T follicular helper cell (primary cell): ENCODE measurements at places on chromosomes 2 and 18.

DNA sequence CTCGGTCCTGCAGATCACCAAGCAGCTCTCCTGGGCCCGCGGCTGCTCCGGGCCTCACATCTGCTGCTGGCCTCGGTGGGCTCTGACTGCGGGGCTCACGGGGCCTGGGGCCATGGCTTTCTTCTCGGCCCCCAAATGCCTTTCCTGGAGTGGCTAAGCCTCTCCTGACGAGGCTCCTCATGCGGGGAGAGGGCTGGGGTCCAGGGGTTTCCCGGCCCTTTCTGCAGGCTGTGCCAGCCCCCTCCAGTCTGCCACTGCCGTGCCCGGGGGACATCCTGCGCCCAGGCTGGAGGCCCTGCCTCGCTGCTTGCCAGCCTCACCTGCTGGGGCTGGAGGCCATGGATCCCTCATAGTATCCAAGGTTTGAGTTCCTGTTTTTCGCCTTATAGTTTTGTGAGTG lies 23.8 kb downstream of the PRELID3A start:
- no peak for DNase-seq

- no peak for DNase-seq
Measured at GRCh38 chr18:419541-420175, 80.8 kb downstream of the COLEC12 start.

DNA sequence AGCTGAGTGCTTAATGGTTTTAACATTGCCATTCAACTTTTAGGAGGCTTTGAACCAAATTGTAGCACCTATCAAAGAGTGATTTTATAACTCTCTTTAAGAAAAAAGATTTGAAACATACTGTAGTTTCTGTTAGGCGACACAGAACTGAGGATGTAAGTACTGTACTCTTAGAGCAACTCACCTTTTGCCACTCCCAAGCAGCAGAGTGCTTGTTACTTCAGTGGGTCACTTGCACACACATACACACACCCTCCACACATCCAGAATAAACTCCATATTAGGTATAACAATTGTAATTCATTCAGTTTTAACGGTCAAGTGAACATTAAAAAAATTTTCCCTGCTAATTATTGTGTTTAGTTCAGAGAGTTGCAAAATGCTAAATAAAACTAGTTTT lies 118.3 kb downstream of the CAMKMT start:
- DNase-seq = no peak

DNA sequence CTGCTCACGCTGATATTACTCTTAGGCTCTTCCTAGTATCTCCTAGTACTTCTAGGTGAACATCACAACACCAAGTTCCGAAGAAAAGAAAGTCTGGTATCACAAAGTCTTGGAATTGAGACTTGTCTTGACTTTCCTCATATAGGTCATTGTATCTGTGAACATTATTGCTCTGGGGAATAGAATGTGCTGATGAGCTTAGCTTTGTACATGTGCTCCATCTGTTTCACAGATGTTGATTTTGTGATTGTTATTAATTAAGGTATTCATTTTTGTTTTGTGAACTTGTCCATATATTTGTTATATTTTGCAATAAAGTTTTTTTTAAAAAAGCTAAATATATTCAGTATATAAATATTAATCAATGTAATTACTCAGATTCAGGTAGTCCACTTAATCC lies 111.7 kb downstream of the BABAM2 start:
- no peak for DNase-seq

DNA sequence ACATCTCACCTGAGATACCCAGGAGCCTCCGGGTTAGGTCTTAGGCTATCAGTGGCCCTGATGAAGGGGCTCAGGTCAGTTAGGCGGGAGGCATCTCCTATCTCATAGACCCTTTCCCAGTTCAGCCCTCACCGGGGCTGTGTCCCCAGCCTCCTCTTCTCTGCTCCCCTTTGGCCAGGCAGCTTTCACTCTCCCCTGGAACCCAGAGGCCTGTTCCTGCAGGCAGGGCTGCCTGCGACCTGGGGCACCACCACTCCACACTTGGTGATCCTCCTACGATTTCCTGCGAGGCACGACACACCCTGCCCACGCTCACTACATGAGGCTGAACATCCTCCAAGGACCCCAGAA lies 51.2 kb downstream of the SFXN5 start:
- no peak for DNase-seq

DNA sequence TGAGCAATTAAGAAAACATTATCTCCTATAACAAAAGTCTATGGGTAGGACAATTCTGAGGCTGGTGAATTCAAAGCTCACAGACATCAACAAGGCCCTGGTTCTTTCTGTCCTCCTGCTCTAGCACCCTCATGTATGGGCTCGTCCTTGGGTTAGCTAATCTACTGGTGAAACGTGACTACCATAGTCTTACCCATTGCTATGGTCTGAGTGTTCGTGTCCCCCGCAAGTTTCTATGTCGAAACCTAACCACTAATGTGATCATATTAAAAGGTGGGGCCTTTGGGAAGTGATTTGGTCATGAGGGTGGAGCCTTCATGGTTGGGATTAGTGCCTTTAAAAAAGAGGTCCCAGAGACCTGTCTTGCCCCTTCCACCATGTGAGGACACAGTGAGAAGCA lies 564.7 kb downstream of the TNS1 start:
- no peak for DNase-seq

GRCh38 chr2:74894272-74894981 lies 60.5 kb downstream of the HK2 start:
- DNase-seq = no peak

- DNase-seq = no peak
Measured at GRCh38 chr2:41791523-41791922, 256.3 kb upstream of the PKDCC start.

GRCh38 chr2:14358339-14358738 lies 274.2 kb upstream of the LRATD1 start:
- no peak for DNase-seq
